Left ventricle myocardium superior (tissue), 1 donor: ENCODE measurements at places on chromosomes 6 and 20. TPM values are rescaled to one million over a fixed set of nuclear protein-coding genes. Genes with fewer than 3 reads are reported as not detected.

DNA sequence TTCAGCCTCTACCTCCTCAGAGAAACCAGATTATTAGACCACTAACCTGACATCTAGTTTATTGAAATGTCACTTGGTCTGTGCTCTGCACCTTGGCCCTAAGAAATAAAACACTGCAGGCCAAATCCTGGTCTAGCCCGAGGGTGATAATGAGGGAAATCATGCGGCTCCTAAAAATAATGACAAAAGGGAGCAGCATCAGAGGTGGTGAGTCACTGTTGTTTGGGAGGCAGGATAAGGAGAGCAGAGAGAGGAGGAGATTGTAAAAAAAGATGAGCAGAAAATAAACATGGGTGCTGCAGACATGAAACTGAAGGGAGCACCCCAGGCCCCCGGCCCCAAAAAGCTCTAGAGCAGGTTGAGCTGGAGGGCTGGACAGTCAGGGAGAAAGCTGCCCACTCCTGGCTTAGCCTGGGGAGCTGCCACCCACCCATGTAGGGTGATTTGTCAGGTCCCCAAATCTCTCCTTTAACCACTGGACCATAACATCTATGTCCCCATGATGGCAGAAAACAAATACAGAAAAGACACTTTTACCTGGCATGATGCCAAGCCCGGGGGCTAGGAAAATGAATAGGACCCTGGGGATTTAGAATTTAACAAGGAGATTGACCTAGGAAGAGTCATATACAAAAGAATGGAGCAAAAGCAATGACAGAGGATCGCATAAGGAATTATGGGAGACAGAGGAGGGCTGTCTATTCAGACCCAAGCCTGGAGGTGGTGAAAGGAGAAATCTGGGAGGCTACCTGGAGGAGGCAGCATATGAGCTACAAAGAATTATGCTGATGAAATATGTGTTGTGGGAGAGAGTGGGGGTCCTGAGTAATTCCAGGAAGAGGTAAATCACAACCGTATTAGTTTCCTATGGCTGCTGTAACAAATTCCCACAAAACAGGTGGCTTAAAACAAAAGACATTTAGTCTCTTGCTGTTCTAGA lies 103.7 kb downstream of the SNAP25 start:
- no peak for DNase-seq

DNA sequence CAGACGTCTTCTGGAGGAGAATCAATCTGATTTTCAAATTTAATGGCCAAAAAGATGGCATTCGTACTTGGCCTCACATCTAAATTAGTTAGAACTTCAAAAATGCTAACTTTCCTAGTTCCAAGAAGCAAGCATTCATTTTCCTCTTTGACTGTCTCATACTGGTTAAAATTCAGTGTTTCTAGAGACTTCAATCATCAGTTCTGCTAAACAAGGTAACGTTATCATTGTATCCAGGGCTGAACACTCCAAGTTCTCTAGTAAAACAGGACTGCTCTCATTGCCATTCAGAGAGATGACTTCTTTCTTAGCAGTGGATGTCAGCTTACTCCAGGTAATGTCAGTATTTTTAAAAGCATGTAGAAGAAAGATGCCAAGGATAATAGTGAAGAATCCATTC lies 34.6 kb upstream of the ENTPD6 start:
- DNase-seq = no peak

DNA sequence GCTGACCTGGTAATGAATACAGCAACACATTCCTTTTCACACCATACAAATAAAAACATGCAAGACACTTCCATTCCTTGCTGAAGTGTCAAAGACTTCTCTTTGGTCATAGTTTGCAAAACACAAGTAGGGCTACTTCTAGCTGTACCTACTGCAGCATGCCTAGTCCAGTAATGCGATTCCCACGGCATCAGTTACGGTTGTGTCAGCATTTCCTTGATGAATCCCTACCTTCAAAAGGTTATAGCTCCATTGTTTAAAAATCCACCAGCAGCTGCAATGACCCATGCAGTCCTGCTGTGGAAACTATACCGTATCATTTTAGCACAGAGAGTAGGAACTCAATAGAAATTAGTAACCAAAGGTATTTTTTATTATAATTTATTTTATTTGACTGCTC lies 1371.5 kb downstream of the EPHA7 start:
- no peak for DNase-seq

- no peak for DNase-seq
Observed at GRCh38 chr20:3404402-3404801, 3.1 kb downstream of the DNAAF9 start.

- no peak for DNase-seq
Observed at GRCh38 chr20:11130554-11131166, 456.9 kb upstream of the JAG1 start.

DNA sequence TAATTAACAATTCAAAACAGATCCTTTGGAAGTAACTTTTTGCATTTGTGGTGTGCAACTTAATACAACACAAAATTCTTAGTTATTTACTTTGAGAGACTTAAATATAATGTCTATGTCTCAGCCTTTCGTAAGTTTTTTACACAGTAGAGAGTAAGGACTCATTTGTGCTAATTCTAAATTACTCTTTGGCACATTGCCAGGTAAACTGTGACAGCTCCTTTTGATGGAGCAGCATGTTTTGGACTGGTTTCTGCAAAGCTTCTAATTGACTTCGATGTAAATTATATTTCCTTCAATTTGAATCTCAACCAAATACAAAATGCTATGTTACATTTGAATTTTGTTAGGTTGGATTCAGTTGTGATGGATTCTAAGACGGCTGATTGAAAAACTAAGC lies 450.7 kb upstream of the OPRM1 start:
- no peak for DNase-seq

- no peak for DNase-seq
Observed at GRCh38 chr6:163808871-163809270, 394.4 kb downstream of the QKI start.

DNA sequence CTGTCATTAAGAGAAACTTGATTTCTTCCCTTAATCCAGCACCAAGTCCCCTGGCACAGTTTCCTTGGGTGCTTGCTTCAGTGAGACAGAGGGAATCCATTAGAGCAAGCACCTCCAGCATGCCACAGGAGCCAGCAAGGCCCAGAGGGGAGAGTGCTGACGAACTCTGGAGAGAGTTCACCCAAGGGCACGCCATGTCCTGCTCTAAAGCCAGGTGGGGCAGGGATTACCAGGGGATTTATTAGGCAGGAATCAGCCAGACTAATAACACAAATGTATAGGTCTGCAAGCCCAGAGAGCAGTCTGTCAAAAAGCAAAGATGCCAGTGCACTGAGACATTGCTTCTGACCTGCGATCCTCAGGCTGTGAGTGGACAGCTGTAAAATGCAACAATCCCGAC lies 155.4 kb upstream of the SYNDIG1 start:
- no peak for DNase-seq

DNA sequence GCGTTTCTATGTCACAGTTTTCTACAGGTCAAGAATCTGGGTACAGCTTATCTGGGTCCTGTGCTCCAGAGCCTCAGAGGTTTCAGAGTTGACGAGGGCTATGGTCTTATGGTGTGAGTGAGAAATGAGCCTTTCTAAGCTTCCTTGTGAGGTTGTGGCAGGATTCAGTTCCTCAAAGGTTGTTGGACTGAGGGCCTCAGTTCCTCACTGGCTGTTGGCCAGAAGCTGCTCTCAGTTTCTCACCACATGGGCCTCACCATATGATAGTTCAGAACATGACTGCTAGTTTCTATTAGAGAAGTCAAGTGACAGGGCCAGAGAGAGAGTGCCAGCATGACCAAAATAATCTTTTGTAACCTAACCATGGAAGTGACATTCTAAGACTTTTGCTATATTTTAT lies 96.1 kb downstream of the NUS1 start:
- DNase-seq = no peak

DNA sequence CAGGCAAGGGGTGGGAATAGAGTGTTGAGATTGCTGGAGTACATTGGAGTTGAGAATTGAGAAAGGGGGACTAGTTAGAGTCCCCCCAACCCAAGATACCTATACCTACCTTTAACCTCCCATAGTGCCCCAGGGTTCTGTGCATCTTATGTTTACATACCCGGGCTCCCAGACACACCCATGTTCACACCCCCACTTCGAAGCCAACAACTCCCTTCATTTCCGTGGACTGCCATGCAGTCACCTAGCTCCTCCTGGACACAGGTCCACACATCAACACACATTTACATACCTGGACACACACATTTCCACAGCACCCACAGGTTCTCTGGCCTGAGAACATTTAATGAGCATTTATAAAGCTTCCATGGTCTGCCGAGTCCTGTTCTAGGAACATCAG lies 5.1 kb downstream of the TMEM63B start:
- DNase-seq = no peak

- DNase-seq = no peak
Observed at GRCh38 chr6:89555806-89556205, 82.7 kb downstream of the LYRM2 start.

DNA sequence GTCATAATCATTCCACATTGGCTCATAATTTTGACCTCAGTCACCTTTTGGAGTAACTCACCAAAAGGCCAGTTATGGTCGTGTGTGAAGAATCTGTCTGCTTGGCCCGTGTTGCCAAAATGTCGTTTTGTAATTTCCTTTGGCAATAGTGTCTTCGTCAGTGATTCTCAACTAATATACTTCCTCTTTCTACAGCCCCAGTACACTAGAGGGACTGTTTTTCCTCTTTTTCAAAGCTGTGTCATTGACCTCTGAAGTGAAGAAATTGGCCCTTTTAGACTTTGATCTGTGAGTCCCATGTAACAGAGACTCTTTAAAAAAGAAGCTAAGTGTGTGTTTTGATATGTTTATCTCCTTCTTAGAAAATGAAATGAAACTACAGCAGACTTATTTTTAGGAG lies 5.2 kb downstream of the FOXO3 start:
- DNase-seq = no peak

Gene HLA-DQB1
- total RNA-seq = 4.4 TPM

Gene GRIK2
- 2.3 TPM for total RNA-seq

Gene NTSR1
- not detected for total RNA-seq

Gene FAM209B
- total RNA-seq = not detected

Gene SALL4
- not detected for total RNA-seq

Gene NUS1
- total RNA-seq = 14.4 TPM

Gene SEMG1
- total RNA-seq = not detected

Gene SLC25A27
- 15.3 TPM for total RNA-seq
